ENCODE measurements at places on chromosomes 13 and 19.

GRCh38 chr13:95677564-95678266, 776 bp downstream of the DNAJC3 start:
- H3K4me1 ChIP-seq: peaks cover 33% of the 10 kb centered on the region
- no peaks in the 10 kb centered on the region for H3K36me3 ChIP-seq
- peak overlapping the region; percentile 92 for H3K27ac ChIP-seq
- peak overlapping the region; percentile 84 for H3K4me3 ChIP-seq
- DNase-seq: no peak
- no peaks in the 10 kb centered on the region for H3K27me3 ChIP-seq

- no peak overlapping the region for H3K27ac ChIP-seq
- H3K27me3 ChIP-seq: no peaks in the 10 kb centered on the region
- H3K4me3 ChIP-seq: no peak overlapping the region
These were observed 1516.2 kb upstream of the PCDH20 start for GRCh38 chr13:62931853-62932252.

- DNase-seq: no peak
- H3K36me3 ChIP-seq: no peaks in the 10 kb centered on the region
- H3K4me1 ChIP-seq: no peaks in the 10 kb centered on the region
These were observed 164.9 kb downstream of the UFM1 start for GRCh38 chr13:38514575-38514974.

DNA sequence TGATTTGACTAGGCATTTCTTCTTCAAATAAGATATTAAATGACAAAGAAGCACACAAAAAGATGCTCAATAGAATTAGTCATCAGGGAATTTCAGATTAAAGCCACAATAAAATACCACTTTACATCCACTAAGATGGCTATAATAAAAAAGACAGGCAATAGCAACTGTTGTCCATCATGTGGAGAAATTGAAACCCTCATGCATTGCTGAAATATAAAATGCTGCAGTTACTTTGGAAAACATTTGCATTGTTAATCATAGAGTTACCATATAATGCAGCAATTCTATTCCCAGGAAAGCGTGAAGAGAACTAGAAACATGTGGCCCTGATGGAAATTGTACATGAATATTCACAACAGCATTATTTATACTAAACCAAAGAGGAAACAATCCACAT, 605.5 kb upstream of the SLITRK1 start:
- no peaks in the 10 kb centered on the region for H3K36me3 ChIP-seq
- no peak overlapping the region for H3K4me3 ChIP-seq
- H3K27me3 ChIP-seq: no peaks in the 10 kb centered on the region
- no peak overlapping the region for H3K27ac ChIP-seq

DNA sequence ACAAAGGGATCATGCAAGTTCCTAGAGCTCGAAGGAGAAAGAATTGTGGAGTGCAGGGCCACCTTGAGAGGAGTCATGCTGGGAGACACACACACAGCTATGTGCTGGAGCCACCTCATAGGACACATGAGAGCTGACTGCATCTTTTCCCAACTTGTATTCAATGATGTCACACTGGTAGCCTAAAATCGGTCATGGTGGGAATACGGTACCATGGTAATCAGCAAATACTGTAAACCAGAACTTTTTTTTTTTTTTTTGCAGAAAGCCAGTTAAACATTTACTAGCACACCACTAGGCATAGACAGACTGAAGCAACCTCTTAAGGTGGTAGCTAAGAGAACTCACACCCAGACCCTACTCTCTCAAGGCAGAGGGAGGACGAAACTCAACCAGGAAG, 47.0 kb upstream of the INTS6 start:
- DNase-seq: no peak
- H3K4me3 ChIP-seq: no peak overlapping the region
- no peak overlapping the region for H3K27ac ChIP-seq
- H3K27me3 ChIP-seq: no peaks in the 10 kb centered on the region

- no peak for DNase-seq
- H3K27me3 ChIP-seq: no peaks in the 10 kb centered on the region
- peaks cover 29% of the 10 kb centered on the region for H3K4me1 ChIP-seq
- H3K27ac ChIP-seq: no peak overlapping the region
These were observed 50.4 kb downstream of the MYO9B start for GRCh38 chr19:17125728-17126677.

DNA sequence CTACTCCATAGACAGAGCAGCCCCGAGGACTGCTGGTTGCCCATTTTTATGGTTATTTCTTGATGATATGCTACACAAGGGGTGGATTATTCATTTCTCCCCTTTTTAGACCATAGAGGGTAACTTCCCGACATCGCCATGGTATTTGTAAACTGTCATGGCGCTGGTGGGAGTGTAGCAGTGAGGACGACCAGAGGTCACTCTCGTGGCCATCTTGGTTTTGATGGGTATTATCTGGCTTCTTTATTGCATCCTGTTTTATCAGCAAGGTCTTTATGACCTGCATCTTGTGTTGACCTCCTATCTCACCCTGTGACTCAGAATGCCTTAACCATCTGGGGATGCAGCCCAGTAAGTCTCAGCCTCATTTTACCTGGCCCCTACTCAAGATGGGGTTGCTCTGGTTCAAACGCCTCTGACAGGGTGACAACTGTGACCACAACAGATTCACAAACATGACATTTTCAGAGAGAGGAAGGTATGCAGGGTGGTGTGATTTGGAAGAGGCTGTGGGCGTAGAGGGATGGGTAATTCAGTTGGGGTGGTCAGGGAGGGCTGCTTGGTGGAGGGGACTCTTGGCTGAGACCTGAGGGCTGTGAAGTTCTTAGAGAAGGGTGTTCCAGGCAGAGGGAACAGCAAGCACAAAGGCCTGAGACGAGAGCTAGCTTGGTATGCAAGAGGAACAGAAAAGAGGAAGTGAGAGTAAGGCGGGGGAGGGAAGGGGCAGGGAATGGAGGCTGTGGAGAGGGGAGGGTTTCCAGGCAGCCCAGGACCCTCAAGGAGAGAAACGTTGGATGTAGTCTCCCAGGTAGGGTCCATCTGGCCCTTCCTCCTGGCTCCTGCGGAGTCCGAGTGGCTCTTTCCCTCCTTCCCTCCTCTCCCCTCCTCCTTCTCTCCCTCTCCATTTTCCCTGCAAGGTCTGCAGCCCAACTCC, 23.5 kb downstream of the FAM187B start:
- H3K4me1 ChIP-seq: peaks cover 14% of the 10 kb centered on the region
- no peaks in the 10 kb centered on the region for H3K27me3 ChIP-seq
- no peak for DNase-seq
- no peak overlapping the region for H3K27ac ChIP-seq

DNA sequence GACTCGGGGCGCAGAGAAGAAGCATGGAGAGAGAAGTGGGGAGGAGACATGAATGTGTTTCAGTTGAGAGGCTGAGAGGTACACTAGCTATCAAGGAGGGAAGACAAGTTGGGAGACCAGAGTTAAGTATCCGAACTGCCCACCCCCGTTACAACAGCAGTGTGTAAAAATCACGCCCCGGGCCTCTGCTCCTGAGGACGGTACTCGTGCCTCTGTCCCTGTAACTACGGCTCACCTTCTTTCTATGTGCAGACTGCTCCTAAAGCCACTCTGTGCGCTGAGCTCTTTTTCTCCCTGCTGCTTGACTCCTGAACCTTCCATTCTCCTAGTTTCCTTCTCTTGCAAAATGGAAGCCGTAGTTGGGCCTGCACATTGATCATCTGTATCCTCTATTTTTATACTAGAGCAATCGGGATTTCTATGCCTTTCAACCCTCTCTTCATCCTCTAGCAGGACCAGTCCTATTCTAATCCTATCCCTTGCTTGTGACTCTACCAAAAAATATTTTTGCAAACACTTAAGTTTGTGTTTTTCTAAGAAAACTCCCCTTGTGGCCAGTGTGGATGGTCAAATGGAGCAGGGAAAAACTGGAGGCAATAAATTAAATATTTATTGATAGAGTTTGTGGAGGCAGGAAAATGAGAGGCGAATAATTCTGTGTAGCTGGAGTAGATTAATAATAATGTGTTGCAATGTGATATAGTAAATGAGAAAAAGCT, 569 bp downstream of the POLR1D start:
- H3K27ac ChIP-seq: peak overlapping the region; percentile 98
- peak overlapping the region; percentile 100 for H3K4me3 ChIP-seq
- H3K27me3 ChIP-seq: no peaks in the 10 kb centered on the region
- DNase-seq: no peak
- H3K4me1 ChIP-seq: peaks cover 39% of the 10 kb centered on the region
- H3K36me3 ChIP-seq: peaks cover 35% of the 10 kb centered on the region

- no peaks in the 10 kb centered on the region for H3K36me3 ChIP-seq
- H3K27me3 ChIP-seq: no peaks in the 10 kb centered on the region
- DNase-seq: no peak
- H3K27ac ChIP-seq: no peak overlapping the region
These were observed 136.7 kb downstream of the ZDHHC20 start for GRCh38 chr13:21322327-21322965.

DNA sequence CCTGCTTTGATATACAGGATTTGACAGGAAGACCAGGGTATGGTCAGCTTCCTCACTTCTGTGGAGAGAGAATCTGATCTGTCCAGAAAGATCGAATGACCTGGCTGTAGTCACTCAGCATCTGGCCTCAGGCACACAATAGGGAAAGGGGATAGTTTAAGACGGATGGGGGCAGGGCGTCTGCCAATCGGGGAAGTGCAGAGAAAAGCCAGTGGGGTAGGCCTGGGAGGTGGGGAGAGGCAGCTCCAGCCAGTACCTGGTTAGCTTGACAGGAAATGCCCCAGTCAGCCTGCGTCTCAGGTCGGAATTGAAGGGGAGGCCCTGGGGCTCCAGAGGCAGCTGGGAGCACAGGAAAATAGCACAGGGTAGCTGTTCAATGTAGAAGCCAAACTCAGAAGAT, 12.4 kb downstream of the ZNF444 start:
- no peaks in the 10 kb centered on the region for H3K27me3 ChIP-seq
- no peak for DNase-seq
- H3K27ac ChIP-seq: no peak overlapping the region
- H3K36me3 ChIP-seq: 0 out of 2 replicates have a peak, but pooled peaks cover 16% of the 10 kb centered on the region
- H3K4me3 ChIP-seq: no peak overlapping the region
- no peaks in the 10 kb centered on the region for H3K4me1 ChIP-seq

DNA sequence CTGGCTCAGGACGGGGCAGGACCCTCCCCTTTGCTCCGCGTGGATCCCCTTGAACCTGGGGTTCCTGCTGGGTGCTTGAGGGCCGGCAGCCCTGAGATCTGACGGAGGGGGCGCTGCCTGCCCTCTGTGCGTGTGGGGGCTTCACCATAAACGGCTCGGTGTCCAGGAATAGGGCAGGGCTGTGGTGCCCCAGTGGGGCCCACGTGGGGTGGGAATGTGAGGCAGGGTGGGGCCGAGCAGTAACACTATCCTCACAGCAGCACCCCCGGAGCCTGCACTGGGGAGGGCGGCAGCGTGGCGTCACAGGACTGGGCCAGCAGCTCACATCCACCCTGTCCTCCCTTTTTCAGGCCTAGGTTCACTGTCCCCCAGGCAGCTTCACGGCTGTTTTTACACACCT, 38.0 kb downstream of the GAS6 start:
- no peaks in the 10 kb centered on the region for H3K36me3 ChIP-seq
- peaks cover 30% of the 10 kb centered on the region for H3K4me1 ChIP-seq

DNA sequence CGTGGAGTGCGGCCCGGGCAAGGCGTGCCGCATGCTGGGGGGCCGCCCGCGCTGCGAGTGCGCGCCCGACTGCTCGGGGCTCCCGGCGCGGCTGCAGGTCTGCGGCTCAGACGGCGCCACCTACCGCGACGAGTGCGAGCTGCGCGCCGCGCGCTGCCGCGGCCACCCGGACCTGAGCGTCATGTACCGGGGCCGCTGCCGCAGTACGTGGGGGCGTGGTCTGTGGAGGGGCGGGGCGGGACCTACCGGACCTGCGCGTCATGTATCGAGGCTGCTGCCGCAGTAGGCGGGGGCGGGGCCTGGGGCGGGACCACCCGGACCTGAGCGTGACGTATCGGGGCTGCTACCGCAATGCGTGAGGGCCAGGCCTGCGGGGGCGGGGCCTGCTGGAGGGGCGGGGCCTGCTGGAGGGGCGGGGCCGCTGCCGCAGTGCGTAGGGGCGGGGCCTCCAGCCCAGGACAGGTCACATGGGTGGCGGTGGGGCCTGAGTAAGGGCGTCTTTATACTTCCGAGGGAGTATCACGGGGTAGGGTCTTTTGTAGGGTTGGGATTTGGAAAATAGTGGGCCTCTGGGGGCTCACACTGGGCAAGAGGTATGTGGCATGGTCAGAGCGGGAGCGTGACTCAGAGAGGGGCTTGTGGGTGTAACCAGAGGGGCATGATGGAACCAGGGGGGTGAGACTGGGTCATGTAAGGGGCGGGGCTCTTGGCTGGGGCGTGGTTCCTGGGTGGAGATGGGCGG, 4.3 kb downstream of the FSTL3 start:
- H3K36me3 ChIP-seq: no peaks in the 10 kb centered on the region
- H3K4me3 ChIP-seq: peak overlapping the region; percentile 75
- H3K27me3 ChIP-seq: no peaks in the 10 kb centered on the region
- H3K27ac ChIP-seq: peak overlapping the region; percentile 67

GRCh38 chr19:41930926-41931592, 2.8 kb upstream of the ERFL start:
- peaks cover 59% of the 10 kb centered on the region for H3K27me3 ChIP-seq
- no peak for DNase-seq
- no peaks in the 10 kb centered on the region for H3K36me3 ChIP-seq
- H3K4me3 ChIP-seq: no peak overlapping the region

GRCh38 chr13:49620170-49620621, 8.1 kb upstream of the ARL11 start:
- no peaks in the 10 kb centered on the region for H3K36me3 ChIP-seq
- H3K27ac ChIP-seq: no peak overlapping the region
- DNase-seq: no peak
- peaks cover 3% of the 10 kb centered on the region for H3K4me1 ChIP-seq

DNA sequence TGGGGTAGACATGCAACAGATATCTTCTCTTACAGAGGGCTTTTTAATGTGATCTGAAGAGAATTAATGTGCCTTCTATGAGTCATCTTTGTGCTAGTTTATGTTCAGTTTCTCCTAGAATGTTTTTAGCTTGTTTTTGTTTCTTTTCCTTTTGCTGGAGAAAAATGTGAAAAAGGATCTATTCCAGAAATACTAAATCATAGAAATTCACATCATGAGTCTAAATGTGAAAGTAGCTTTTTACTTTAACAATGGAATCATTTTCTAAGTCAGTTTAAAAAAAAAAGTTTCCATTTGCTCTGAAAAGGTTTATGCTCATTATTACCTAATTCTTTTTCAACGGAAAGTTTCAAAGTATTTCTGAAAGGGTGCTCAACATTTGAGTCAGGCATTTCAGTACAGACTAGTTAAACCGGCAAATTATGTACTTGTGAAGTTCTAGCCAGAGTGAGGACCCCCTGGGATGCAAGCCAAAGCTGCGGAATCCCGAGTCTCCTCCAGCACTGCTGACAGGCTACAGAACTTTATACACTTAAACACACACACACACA, 72.9 kb downstream of the SPATA13 start:
- H3K4me1 ChIP-seq: no peaks in the 10 kb centered on the region
- DNase-seq: no peak
- no peaks in the 10 kb centered on the region for H3K27me3 ChIP-seq
- no peaks in the 10 kb centered on the region for H3K36me3 ChIP-seq
- no peak overlapping the region for H3K27ac ChIP-seq

- H3K27ac ChIP-seq: no peak overlapping the region
- no peaks in the 10 kb centered on the region for H3K4me1 ChIP-seq
- H3K27me3 ChIP-seq: peaks cover 61% of the 10 kb centered on the region
- no peak overlapping the region for H3K4me3 ChIP-seq
- no peak for DNase-seq
- no peaks in the 10 kb centered on the region for H3K36me3 ChIP-seq
These were observed 9.5 kb upstream of the VSTM2B start for GRCh38 chr19:29516358-29516725.

- H3K27me3 ChIP-seq: no peaks in the 10 kb centered on the region
- peaks cover 20% of the 10 kb centered on the region for H3K4me1 ChIP-seq
- no peak within 1 kb of the TSS for H3K27ac ChIP-seq
- no peaks in the 10 kb centered on the region for H3K36me3 ChIP-seq
- DNase-seq: peak; percentile 55
These were observed at the start of gene PRR36 for GRCh38 chr19:7874076-7874896. TSS of gene PRR36 (minus strand) at chr19:7874390. CDS start at chr19:7873689, 701 bp downstream.

- H3K36me3 ChIP-seq: peaks cover 13% of the 10 kb centered on the region
- H3K27ac ChIP-seq: no peak overlapping the region
- H3K27me3 ChIP-seq: no peaks in the 10 kb centered on the region
- no peak for DNase-seq
These were observed 20.6 kb downstream of the USPL1 start for GRCh38 chr13:30638301-30638700.

Data from PC-9 (cell line).